Common myeloid progenitor, CD34-positive (primary cell): ENCODE measurements at places on chromosomes 6 and 20.

- no peak for DNase-seq
These were observed 240.8 kb downstream of the FOXA2 start for GRCh38 chr20:22343612-22344011.

GRCh38 chr6:36296240-36296639 is 26.4 kb downstream of the PNPLA1 start:
- no peak for DNase-seq

DNA sequence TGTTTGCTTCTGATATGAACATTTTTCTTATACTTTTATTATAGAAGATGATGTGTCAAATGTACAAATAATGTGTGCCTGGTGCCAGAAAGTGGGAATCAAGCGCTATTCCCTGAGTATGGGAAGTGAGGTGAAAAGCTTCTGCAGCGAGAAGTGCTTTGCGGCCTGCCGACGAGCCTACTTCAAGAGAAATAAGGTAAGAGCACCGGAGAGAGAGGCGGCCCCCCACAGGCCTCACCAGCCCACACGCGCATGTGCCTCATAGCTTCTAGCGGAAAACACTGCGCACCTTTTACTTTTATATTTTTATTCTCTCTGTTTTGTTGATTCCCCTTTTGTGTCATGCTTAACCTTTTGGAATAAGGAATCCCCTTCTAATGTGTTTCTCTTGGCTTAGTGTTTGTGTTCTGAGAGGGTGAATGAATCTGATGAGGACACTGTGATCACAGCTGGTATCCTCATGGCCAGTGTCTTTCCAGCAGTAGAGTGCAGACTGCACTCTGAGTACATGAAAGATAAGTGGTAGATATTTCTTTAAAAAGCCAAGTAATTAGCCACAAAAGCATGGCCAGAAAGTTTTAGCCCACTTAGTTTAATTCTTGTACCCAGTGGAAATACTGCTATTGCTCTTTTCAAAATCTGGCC is 43.6 kb downstream of the SOBP start:
- DNase-seq, result no peak

- no peak for DNase-seq
These were observed 296 bp downstream of the ADNP start for GRCh38 chr20:50930976-50931305.
